ENCODE measurements at places on chromosomes 1 and 21.

DNA sequence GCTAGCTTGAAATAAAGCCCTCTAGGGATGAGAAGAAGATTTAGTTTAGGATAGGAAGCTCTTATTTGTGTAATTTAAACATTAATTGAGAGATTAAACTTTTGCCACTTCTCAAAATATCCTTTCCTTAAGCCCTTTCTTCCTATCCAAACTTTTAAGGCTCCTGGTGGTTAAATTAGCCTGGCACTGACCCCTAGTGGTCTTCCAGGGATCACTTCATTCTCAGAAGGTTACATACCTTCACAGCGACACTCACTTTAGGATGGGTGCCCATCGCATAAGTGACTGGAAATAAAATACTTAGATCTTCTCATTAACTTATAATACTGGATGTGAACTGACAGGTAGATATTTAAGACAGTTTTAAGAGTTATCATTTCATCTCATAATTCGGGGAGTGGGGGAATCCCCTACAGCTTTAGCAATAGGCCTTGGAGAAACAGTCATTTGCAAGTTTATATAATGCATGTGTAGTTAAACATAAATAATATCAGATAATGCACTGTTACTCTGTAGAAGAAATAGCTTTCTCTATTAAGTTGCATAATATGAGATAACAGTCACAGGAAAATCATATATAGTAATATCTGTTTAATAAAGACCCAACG lies 7.4 kb downstream of the LHX9 start:
- no peak for DNase-seq

- peak; percentile 55 for DNase-seq
These were observed 6.7 kb upstream of the RNASEL start for GRCh38 chr1:182595641-182596240.

- no peak for DNase-seq
These were observed at the start of gene APOBEC4 for GRCh38 chr1:183652547-183653461. Gene APOBEC4, minus strand, starts transcription at chr1:183653316. Its CDS starts 4,535 bp downstream, at chr1:183648781.

GRCh38 chr1:84020151-84020550 lies 21.2 kb upstream of the TTLL7 start:
- no peak for DNase-seq

DNA sequence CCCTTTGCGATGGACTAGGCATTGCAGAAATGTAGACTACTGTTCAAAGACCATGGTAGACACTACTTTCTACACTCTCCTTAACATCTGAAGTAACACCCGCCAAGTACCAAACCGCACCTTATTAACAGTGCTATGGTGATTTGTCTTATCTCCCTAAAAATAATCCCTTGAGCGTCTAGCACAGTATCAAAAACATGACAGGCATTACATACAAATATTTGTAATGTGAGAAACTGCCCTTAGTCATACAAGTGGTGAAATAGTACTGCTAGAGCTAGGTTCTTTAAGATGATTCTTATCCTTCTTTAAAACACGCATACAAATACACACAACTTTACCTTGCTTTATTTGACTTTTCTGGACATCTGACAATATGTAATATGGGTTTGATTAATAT lies 27.2 kb downstream of the PUM1 start:
- DNase-seq, result no peak

GRCh38 chr1:218382261-218382660 lies 37.1 kb downstream of the TGFB2 start:
- DNase-seq, result no peak

DNA sequence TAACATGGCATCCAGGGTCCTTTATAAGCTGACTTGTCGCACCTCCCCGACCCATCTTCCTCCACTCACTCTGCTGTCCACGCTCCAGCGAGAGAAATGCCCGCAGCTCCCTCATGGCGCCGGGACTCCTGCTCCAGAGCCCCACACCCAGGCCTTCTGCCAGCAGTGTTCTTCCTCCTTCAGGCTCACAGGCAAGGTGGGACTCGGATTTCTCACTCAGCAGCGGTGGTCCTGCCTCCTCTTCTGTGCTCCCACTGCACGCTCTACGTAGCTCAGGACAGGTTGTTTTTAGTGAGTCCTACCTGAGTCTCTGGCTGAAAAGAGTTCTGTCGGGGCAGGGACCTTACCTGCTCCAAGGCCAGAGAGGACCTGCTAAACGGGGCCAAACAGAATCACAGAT lies 11.2 kb downstream of the THEMIS2 start:
- DNase-seq, result no peak

GRCh38 chr1:212450331-212450881 lies 17.7 kb downstream of the NENF start:
- DNase-seq, result no peak

- no peak for DNase-seq
These were observed 102.0 kb upstream of the MAP1LC3C start for GRCh38 chr1:242100921-242101320.
